ENCODE measurements at places on chromosomes 5 and 9.

DNA sequence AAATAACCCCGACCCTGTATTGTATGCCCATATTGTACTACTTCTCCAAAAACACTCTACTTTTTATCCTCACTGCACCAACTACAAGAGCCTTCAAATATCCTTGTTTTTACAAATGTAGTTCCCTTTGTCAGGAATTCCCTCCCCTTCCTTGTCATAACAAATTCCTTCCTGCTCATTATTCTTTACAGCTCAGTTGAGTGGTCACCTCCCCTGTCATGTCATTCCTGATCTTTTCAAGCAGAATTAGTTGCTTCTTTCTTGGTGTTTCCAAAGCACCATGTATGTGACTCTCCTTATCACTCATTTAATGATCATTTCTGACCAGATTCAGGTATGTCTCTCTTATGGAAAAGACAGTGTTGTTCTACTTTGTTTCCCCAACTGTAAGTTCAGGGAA lies 194.2 kb upstream of the SMC2 start:
- no peak for DNase-seq

- no peak for DNase-seq
Observed at GRCh38 chr5:13934125-13934524, 10.4 kb downstream of the DNAH5 start.

DNA sequence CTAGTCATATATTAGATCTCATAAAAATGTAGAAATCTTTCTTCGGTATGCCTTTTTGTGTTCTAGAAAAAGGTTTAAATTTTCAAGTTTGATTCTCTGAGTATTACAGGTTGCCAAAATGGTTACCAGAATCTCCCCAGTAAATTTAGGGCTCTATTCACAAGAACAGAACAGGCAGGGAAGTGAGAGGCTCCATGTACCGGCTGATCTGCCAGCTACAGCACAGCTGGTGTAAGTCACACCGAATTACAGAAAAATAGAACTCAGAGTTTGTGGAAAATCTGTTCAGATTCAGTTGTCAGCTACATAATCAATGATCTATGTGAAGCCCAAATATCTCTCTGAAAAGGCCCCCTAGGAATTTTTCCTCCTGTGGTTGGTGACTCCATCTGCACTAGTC lies 10.5 kb downstream of the FAM81B start:
- DNase-seq: no peak

GRCh38 chr5:31156631-31157160 lies 36.8 kb upstream of the CDH6 start:
- DNase-seq: no peak

DNA sequence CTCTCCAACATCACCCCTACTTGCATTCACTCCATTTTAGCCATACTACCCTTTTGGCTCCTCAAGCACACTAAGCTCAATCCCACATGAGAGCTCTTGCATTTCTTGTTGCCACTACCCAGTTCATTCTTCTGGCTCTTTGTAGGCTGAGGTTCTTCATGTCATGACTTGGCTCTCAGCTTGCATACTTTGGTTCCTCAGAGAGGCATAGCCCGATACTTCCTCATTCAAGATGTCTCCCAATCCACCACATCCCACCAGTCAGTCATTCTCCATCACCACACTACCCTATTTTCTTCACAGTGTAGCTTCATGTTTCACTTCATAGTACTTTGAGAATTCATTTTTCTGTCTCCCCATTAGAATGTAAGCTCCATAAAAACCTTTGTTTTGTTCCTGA lies 116.7 kb downstream of the NR6A1 start:
- DNase-seq: no peak

DNA sequence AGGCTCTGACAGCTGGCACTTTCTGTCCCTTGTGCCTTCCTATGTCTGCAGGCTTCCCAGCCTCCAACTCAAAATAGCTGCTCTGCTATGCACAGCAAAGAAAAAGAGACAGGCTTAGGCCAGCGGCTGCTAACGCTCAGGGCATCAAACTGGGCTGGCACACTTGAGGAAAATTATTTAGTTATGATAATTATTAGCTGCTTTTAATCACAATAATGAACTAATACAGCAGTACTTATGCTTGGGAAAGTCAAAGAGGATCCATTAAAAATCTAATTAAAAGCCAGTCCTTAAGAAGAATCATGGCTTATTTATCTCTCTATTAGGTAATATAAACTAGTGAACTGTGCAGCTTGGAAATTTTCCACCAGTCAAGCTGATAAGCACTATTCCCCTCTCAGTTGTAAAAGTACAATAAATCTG lies 233.2 kb downstream of the SLIT3 start:
- DNase-seq: peak; percentile 21

DNA sequence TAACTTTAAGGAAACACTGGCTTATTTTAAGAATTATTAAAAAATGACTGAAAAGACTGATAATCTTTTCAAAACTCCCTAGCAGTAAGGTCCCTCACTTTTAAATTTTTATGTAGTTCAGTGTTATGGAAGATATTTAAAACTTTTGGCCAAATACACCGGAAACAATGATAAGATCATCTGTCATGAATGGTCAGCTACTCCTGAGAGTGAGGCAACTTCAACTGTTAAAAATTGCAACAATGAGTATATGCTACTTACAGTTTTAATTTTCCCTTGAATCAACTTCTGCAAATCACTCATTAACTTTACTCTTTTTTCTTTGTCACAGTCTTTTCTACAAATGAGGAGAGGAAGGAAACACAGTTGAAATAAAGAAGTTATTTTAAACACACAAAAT lies 10.8 kb downstream of the PUM3 start:
- DNase-seq: no peak

- no peak for DNase-seq
Observed at GRCh38 chr9:91930475-91930874, 19.6 kb downstream of the ROR2 start.

DNA sequence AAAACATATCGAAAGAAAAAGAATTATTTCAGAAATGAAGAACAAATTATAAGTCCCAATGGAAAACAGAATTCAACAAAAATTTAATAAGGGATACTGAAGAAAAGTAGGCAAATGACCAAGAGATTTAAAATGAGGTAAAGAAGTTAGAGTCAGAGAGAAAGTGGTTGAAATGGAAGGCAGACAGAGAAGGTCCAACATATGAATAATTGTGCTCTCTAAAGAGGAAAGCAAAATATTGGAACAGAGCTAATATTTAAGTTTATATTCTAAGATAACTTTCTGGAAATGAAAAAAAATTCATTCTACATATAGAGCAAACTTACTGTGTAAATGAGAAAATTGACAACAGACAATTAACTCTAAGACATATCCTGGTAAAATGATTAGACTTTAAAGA lies 94.1 kb downstream of the PTCH1 start:
- DNase-seq: no peak

DNA sequence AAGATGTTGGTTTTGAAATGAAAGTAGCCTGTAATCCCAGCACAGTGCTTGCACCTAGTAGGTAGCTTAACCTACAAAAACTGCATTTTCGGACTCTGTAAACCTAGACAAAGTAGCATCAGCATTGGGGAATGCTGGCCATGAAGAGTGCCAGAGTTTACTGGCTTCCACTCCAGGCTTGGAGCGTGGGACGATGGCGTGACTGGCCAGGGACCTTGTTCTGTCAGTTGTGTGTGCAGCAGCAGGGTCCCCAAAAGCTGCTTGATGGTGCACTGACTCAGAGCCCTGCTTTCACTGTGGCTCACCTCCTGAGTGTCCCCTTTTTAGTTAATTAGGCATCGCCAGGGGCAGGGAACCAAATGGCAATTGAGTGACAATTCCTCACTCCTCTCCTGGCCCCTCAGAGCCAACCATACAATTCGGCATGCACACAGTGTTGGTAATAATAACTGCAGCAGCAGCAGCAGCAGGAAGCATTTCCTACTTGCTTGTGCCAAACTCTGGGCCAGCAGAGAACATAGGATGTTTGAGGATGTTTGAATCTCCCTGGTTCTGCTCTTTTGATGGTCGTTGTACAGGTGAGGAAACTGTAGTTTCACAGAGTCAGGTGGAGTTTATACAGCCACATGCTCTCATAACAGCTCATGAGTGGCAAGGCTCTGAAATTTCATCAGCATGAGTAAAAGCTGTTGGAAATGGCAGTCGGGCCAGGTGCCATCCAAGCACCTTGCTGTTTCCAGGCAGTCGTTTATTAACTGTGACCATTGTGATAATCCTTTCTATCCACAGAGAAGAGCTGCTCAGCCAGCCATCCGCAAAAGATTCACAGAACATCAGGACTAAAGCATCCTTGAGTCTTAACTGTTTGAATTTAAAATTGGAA lies 4.2 kb downstream of the UBE2QL1 start:
- no peak for DNase-seq

GRCh38 chr5:150609843-150610584 lies 30.4 kb upstream of the SYNPO start:
- peak; percentile 93 for DNase-seq

- DNase-seq: no peak
Observed at GRCh38 chr9:86764671-86765343, 182.5 kb downstream of the GAS1 start.

DNA sequence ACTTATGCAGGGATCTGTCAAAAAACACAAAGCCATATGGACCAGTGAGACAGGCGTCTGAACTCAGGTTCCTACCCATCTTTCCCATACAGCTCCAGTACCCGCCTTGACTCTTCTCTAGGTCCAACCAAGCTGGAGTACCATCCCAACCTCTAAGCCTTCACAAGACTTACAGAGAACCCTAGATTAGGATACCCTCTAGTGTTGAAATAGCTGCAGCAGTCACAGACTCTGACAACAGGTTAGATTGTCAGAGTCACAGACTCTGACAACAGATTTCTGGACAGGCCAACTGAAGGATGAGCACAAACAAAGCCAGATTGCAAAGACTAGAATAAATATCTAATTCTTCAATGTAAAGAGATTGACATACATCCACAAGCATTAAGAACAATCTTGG lies 266.1 kb downstream of the GRIA1 start:
- no peak for DNase-seq

DNA sequence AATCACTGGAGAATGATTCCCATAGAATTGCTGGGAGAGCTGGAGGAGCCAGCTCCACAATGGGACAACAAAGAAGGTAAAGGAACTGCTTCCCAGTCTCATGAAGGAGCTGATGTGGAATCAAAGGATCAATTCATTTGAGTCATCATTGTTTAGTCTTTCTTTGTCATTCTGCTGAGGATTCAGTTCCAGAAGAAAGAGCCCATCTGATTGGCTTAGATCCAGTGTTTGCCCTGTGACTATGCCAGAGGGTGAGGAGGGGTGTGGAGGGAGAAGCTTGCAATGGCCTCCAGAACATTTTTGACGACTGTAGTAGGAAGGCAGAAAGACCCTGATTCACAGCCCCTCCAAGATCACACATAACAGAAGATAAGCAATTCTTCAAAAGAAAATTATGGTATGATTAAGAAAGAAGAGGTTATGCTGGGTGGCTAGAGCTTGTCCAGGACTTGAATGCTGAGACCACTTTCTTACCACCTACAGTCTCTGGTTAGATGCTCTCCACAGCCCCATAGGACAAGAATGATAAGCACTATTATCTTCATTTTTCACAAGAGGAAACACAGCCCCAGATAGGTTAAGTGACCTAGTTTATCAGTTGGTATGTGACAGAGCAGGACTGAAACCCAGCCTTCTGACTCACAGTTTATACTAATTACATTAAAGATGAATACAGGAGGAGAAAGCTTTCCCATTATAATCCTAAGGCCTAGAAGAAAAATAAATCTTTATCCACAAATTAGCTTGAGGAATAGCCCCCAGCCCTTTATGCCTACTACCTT lies 363.1 kb downstream of the PRELID2 start:
- DNase-seq: peak; percentile 45

DNA sequence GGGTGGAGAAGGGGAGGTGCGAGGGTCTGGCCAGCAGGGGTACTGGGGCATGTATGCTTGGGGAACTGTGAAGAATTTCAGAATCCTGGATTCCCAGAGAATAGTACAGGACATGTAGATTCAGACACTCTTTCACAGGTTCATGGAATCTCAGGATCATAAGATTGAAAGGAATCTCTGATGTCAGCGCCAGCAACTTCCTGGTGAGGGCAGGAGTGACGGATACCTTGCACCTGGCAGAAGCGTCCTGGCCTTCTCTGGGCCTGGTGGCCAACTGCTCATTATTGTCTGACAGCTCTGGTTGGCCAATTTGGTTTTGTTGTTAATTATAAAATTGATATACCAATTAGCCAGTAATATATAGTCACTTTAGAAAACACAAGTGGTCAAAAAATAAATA lies 6.9 kb downstream of the GM2A start:
- no peak for DNase-seq

GRCh38 chr5:34831303-34831702 lies 7.7 kb upstream of the TTC23L start:
- no peak for DNase-seq

GRCh38 chr5:156589104-156589945 lies 260.8 kb upstream of the PPP1R2B start:
- no peak for DNase-seq

DNA sequence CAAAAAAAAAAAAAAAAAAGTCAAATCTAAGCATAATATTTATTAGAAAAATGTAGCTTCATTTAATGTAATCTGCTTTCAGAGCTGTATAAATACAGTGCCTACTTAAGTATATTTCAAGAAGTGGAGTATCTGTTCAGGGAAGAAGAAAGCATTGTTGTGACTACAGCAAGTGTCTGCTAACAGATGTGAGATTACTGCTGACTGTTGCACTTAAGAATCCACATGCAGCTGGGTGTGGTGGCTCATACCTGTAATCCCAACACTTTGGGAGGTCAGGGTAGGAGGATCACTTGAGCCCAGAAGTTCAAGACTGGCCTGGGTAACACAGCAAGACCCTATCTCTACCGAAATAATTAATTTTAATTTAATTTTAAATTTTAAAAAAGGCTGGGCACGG lies 19.0 kb downstream of the KDM3B start:
- no peak for DNase-seq

GRCh38 chr5:74145951-74146350 lies 494.6 kb downstream of the ENC1 start:
- DNase-seq: no peak

GRCh38 chr5:42467981-42468524 lies 44.8 kb downstream of the GHR start:
- no peak for DNase-seq

DNA sequence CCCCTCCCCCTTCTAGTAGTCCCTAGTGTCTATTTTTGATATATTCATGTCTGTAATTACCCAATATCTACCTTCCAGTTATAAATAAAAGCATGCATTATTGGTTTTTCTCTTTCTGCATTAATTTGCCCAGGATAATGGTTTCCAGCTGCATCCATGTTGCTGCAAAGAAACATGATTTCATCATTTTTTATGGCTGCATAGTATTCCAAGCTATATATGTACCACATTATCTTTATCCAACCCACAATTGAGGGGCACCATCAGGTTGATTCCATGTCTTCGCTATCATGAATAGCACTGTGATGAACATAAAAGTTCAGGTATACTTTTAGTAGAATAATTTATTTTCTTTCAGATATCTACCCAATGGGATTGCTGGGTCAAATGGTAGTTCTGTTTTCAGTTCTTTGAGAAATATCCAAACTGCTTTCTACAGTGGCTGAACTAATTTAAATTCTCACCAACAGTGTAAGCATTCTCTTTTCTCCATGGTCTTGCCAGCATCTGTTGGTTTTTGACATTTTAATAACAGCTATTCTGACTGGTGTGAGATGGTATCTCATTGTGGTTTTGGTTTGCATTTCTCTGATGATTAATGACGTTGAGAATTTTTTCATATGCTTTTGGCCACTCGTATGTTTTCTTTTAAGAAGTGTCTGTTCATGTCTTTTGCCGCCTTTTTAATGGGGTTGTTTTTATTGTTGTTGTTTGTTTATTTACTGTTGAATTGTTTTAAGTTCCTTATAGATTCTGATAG lies 746.1 kb upstream of the MEF2C start:
- DNase-seq: no peak

GRCh38 chr5:88956416-88956815 lies 73.4 kb upstream of the MEF2C start:
- no peak for DNase-seq

GRCh38 chr5:174293481-174293880 lies 248.0 kb downstream of the NSG2 start:
- no peak for DNase-seq
